ENCODE measurements at places on chromosomes 16 and 17. TPM values are rescaled to one million over a fixed set of nuclear protein-coding genes. Genes with fewer than 3 reads are reported as not detected.

DNA sequence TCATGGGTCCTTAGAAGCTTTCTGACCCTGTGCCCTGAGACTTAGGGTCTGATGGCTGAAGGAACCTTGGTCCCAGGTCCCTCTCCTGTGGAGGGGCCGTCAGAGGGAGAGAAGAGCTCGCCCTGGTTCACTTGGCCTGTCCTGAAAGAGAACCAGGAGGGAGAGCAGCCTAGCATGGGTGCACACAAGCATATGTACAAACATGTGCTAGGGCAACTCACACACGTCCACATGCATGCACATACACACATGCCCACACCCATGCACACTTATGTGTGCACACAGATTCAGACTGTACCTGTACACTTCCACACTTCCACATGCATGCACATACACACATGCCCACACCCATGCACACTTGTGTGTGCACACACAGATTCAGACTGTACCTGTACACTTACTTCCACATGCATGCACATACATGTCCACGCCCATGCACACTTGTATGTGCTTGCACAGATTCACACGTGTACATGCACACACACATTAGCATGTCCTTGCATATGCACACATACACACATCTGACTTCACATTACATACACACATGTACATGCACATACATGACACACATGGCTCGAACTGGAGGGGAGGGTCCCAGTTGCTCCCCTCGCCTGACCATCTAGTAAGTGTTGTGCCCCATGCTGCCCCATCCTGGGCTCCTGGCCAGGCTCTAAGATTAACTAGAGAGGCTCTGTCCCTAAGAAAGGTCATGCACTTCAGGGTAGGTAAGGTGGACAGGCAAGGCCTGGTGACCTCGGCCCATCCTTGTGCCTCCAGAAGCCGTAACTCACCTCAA is 122.0 kb downstream of the METRNL start:
- DNase-seq, result no peak

- no peak for DNase-seq
These were observed 149.3 kb downstream of the ENGASE start for GRCh38 chr17:79223953-79224352.

Gene RRAD
- 1.8 TPM for polyA plus RNA-seq

DNA sequence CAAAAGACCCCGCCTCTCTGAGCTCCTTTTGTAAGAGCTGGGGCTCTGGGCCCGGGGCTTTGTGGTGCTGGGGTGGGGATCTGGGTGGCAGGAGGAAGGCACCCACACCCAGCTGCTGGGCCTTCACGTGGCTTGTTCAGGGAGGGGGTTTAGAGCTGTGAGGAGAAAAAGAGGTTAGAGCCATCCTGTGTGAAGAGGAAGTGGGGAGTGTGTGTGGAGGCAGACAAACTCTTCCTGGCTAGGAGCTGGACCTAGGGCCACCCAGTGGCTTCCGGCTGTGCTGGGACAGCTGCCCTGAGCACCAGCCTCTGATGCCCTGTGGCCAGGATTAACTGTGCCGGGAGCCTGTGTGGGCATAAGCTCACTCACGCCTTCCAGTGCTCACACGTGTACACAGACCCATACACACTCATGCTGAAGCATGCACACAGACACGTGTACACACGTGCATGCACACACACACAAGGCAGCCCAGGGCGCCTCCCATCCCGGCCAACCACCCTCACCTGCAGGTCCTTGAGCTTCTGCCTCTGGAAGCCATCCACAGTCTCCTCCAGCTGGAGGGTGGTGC is 7.4 kb downstream of the CIBAR2 start:
- no peak for DNase-seq

All from BJ (cell line).